Mesothelial cell of epicardium (in vitro differentiated cells): ENCODE measurements at places on chromosomes 5 and 9.

DNA sequence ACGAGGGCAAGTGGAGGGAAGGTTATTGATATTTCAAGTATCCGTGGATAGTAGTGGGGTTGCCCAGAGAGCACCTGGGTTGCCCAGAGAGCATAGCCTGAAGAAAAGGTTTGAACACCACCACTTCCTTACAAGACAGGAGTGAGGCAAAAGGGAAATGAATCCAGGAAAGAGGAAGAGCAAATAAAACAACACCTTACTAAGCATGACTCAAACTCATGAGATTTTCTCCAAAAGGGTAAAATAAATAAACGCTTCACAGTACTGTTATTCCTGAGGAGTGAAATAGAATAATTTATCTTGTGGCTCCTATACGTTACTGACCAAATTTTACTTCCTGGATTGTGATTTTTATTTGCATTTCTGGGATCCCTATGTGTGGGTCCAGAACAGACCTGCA, 65.2 kb upstream of the PTPRD start:
- DNase-seq = no peak

DNA sequence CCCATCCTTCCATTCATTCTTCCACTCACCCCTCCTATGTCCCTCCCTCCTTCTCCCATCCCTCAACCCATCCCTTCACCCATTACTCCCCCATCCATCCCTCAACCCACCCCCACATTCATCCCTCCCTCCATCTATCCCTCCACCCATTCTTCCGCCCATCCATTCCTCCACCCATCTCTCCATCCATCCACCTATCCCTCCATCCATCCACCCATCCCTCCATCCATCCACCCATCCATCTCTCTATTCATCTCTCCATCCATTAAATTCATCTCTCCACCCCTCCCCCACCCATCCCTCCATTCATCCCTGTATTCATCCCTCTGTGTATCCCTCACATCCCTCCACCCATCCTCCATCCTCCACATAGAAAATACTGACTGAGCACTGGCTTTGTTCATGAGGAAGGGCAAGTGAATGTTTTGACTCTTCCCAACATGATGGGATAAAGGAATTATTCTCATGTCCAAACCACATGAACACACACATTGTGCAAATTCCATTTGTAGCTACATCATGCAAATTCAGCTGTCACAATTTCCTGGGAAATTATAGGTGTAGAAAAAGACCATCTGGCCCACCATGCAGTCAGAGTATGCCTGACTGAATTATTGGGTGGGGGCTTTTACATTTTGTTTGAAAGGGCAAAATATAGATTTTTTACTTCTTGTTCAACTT, 6.9 kb upstream of the VAV2 start:
- DNase-seq = no peak

DNA sequence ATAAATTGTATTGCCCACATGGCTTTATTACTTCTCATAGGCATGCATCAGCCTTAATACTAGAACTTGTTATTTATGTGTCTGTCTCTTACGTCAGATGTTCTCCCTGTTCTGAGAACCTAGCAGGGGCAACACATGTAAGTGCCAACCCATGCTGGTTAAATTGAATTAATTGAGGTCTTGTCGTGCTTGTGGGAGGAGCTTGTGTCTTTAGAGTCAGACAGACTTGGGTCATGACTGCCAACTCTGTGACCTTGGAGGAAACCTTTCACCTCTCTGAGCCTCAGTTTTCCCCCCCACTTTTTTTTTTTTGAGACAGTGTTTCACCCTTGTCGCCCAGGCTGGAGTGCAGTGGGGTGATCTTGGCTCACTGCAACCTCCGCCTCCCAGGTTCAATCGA, 2.2 kb upstream of the MEGF9 start:
- no peak for DNase-seq

GRCh38 chr9:129036241-129036922, at the start of gene MIGA2:
Gene MIGA2, plus strand, starts transcription at chr9:129036626. Its CDS starts 3,969 bp downstream, at chr9:129040595.
- DNase-seq = peak; percentile 90

GRCh38 chr5:95281226-95281625, 3.7 kb downstream of the MCTP1 start:
- DNase-seq = no peak

- DNase-seq = no peak
These were observed 36.6 kb downstream of the DMRT3 start for GRCh38 chr9:1013021-1013420.

DNA sequence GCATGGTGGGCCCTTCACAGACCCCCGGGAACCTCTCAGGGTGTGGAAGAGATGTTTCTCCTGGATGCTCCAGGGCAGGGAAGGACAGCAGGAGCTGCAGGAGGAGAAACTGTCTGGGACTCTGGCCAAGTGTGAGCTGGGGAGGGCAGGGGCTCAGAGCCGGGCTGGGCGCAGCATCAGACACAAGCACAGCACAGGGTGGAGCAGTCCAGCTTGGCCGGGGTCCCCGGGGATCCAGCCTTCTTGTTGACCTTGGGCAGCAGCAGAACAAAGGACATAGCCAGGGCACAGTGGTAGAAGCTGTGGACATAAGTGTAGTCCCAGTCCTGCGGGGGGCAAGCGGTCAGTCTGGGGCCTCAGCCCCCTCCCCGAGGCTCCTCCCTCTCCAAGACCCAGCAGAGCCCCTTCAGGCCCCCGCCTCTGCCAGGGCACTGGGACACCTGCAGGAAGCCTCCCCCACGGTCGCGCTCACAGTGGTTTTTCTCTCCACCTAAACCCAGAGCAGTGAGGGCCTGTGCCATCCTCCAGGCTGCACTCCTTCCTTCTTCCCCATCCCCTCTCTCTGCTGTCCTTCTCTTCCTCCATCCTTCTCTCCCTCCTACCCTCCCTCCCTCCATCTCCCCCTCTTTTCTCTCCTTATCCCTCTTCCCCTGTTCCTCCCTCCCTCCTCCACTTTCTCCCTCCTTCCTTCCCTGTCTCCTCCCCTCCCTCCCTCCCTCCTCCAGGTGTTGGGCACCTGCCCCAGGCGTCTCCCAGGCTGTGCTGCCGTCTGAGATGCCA, 10.1 kb downstream of the MYMK start:
- no peak for DNase-seq

- no peak for DNase-seq
These were observed 4.5 kb upstream of the POU4F3 start for GRCh38 chr5:146334074-146334533.

DNA sequence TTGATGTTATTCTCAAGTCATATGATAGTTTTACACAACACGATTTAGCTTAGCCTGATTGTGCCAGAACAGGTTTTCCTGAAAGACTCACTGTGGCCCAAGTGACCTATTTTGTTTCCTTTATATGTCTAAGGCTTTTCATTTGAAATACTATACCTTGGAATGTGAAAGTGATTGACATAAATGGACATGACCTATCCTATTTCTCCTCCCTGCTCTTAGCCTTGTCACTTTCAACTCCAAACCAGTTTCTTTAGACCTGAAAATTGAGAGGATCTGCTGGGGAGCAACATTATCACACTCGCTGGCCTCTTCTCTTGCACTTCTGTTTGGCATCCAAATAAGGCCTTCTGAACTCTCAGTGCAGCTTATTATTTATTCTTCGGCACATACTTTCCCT, 496.8 kb downstream of the MAT2B start:
- no peak for DNase-seq

DNA sequence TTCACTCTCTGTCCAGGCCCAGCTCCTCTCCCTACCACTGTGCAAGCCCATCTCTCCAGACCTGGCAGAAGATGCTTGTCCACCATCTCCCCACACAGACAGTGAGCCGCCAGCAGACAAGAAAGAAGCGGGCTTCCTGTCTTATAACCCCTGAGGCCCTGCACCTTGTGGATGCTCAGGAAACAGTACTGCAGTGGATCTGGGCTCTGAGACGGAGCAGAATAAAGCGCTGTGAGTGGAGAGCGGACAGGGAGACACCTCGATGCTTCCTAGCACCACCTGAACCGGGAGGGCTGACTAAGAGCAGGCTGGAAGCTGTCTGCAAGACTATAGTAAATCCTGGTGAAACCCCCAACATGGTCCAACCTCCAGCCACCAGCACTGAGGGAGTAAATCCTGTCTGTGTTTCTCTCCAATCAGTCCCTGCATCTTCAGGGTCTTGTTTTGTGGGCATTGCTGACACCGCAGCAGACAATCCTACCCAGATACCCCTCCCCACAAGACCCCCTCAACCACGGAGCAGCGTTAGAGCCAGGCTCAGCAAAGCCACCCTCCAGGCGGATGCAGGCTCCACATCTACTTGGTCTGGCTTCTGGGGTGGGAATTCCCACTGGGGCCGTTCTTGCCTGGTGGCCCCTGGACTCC, 18.7 kb downstream of the ORM2 start:
- no peak for DNase-seq
